ENCODE measurements at places on chromosomes 2 and 18. TPM values are rescaled to one million over a fixed set of nuclear protein-coding genes. Genes with fewer than 3 reads are reported as not detected.

Gene PXDN
- 96.5 TPM for total RNA-seq

Gene DSC2
- 31.4 TPM for total RNA-seq

Gene RAD51AP2
- 0.10 TPM for total RNA-seq

Gene UGT1A7
- total RNA-seq = 0.21 TPM

Gene CD8B2
- not detected for total RNA-seq

Gene RNF125
- total RNA-seq = 1.7 TPM

Gene COBLL1
- total RNA-seq = 20.0 TPM

Gene SPC25
- 15.4 TPM for total RNA-seq

DNA sequence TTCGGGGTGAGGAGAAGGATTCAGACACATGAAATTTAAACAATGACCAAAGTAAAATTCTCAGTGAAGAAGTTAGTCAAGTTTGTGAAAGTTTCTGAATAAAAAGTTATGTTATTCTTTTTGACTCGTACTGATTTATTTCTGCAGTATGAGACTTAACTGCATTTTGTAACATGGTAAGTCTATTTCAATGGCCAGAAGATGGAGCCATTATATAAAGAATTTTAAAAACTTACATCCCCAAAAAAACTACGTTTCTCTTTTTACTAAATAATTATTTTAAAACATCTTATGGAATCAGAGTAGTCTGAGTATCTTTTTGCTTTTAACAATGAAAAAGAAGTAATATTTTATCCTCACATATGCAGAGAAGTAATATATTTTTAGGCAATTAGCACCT, 51.4 kb upstream of the SCN1A start:
- no peak for DNase-seq

GRCh38 chr2:17166506-17166905, 351.7 kb downstream of the RAD51AP2 start:
- DNase-seq = peak; percentile 61

- peak; percentile 21 for DNase-seq
These were observed 14.3 kb downstream of the COPS7B start for GRCh38 chr2:231800493-231801091.

DNA sequence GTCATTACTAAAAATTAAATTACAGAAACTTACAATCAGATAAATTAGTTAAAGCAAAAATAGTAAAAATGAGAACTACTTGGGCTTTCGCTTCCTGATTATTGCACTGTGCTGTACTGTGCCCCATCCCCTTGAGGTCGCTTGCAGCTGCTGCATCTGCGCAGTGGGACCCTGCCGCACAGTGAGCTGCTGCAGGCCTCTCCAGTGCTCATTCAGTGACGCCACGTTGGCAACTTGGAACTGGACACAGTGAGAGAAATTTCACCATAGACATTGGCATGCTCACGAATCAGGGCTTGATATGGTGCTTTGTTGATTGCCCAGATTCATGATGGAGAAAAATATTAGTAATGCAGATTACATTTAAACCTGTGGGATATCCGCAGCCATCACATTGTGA, 290.8 kb upstream of the MYT1L start:
- DNase-seq = no peak

DNA sequence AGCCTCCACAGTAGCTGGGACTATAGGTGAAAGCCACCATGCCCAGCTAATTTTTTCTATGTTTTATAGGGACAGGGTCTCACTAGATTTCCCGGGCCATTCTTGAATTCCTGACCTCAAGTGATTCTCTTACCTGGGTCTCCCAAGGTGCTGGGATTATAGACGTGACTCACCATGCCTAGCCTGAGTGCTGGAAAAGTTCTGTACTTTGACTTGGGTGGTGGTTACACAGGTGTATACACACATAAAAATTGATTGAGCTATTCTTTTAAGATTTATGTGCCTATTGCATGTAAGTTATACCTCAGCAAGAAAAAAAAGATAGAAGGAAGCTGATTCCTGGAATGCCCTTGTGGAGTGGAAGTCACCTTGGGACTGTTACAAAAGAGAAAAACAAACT, 34.8 kb upstream of the KCNF1 start:
- DNase-seq = no peak

GRCh38 chr18:67957684-67958083, 441.2 kb upstream of the DSEL start:
- no peak for DNase-seq

DNA sequence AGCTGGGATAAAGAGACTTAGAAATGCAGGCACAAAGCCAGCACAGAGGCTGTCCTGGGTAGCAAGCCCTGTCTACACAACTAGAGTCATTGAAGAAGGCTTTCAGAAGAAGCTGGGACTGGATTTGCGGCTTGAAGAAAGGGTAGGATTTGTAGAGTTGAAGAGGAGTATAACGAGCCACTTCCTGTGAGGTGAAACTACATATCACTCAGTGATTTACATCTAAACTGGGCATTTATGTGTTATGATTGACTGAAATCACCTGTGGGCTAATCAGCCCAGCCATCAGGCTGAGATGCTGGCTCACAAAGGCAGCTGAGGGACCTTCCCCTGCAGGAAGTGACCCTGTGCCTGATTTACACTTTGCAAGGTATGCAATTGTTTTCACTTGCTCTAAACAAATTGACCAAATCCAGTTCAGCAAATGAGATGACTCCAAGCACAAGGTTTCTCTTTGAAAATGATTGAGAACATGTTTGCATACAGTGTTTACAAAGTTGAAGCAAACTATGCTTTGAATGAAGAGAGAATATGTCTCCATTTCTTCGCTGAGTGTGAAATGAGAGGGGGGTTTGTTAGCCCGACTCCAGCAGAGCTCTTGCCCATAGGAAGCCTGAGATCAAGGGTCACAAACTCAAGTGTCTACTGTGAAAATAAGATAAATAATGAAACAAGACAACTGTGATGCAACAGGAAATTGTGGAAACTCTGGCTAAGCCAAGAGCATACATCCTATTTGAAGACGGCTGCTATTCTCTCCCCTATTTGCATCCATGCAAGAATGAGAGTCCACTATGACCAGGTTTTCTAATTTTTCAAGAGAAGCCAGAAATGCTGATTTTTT, 69.3 kb upstream of the HK2 start:
- DNase-seq = no peak

DNA sequence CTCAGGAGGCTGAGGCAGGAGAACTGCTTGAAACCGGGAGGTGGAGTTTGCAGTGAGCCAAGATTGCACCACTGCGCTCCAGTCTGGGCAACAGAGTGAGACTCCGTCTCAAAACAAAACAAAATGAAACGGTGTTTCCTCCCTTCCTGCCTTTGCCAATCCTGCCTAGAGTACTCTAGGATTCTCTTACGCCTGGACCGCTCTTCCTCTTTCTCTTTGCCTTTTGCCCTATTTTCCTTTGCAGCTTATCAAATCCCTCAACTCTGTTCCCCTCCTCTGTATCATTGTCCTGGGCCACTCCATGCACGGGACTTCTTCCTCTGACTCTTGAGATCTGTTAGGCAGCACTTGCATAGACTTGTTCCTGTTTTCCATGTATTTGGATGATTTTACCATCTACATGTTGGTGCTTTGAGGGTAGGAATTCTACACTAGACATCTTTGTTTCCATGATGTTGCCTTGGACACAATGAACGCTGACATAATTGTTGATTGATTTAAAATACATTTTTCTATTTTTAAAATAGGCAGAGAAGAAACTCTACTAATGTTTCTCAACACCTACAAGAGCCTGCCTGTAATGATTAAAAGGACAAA, 24.8 kb upstream of the ACYP2 start:
- peak; percentile 62 for DNase-seq

All from foreskin keratinocyte (primary cell).